Activated T-cell treated with anti-CD3 and anti-CD28 coated beads, Interleukin-2, amount 50 U/mL, for 1 hour (primary cell): ENCODE measurements at places on chromosomes 4 and X.

GRCh38 chr4:174583056-174583455 is 60.8 kb upstream of the HPGD start:
- no peak for DNase-seq

GRCh38 chr4:86034616-86035015 is 325.2 kb downstream of the MAPK10 start:
- no peak for DNase-seq

GRCh38 chrX:104335756-104336155 is 81.0 kb upstream of the ESX1 start:
- DNase-seq, result no peak

DNA sequence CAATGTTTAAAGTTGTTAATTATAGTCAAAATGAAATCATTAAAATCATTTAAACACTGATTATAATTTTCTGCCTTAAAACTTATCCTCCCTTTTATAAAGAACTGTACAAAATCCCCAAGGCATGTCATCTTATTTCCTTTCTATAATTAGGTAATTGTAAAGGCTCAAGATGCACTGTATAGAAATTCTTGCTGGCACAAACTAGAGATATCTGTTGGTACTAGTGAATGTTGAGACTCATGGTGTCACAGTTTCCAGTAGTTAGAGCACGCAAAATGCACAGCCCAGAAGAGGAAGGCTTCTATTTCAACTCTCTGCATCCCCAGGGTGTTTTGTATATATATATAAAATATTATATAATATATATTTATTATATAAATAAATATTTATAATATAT is 22.7 kb upstream of the PLA2G12A start:
- no peak for DNase-seq

GRCh38 chrX:66098162-66098561 is 58.3 kb upstream of the VSIG4 start:
- DNase-seq, result no peak

DNA sequence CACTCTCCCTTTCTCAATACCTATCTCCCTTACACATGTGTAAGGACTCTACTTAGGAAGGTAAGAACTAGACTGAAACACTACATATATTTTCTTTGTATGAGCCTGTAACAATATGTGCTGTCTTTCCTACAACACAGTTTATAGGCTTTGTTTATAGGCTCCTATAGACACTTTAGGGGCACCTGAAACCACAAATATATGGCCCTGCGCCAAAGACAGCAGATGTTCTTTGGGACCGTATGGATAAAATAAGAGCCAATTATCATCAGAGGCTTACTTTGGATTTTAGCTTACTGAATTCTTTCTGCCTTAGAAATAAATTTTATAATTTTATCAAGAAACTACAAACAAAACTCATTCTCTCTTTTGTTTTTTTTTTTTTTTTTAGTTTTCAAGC is 16.6 kb upstream of the CXCL3 start:
- no peak for DNase-seq

DNA sequence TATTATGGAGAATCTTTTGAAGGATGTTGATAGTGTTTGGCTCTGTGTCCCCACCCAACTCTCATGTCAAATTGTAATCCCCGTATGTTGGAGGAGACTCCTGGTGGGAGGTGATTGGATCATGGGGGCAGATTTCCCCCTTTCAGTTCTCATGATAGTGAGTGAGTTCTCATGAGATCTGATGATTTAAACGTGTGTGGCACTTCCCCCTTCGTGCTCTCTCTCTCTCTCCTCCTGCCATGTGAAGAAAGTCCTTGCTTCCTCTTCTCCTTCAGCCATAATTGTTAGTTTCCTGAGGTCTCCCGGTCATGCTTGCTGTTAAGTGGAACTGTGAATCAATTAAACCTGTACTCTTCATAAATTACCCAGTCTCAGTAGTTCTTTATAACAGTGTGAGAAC is 166.1 kb upstream of the NUDT6 start:
- no peak for DNase-seq

- DNase-seq, result no peak
Measured at GRCh38 chr4:175953960-175954521, 111.6 kb upstream of the WDR17 start.
